ENCODE measurements at places on chromosomes 7 and 10. TPM values are rescaled to one million over a fixed set of nuclear protein-coding genes. Genes with fewer than 3 reads are reported as not detected.

The SEMA4G gene
- total RNA-seq, result 0.94 TPM

The PRKCQ gene
- 0.75 TPM for total RNA-seq

The SCART1 gene
- 1.3 TPM for total RNA-seq

The OR2A1 gene
- total RNA-seq, result not detected

The GIMAP2 gene
- total RNA-seq, result 55.9 TPM

The TMEM26 gene
- total RNA-seq, result 0.09 TPM

The PAPOLB gene
- under 0.01 TPM for total RNA-seq

The CALHM3 gene
- total RNA-seq, result not detected

The MSMB gene
- total RNA-seq, result 0.27 TPM

The C10orf143 gene
- 0.45 TPM for total RNA-seq

Measured in endothelial cell of coronary artery (primary cell).